ENCODE measurements at places on chromosomes 2 and 18. TPM values are rescaled to one million over a fixed set of nuclear protein-coding genes. Genes with fewer than 3 reads are reported as not detected.

- no peak for DNase-seq
Measured at GRCh38 chr2:149019768-149020167, 18.7 kb upstream of the LYPD6B start.

DNA sequence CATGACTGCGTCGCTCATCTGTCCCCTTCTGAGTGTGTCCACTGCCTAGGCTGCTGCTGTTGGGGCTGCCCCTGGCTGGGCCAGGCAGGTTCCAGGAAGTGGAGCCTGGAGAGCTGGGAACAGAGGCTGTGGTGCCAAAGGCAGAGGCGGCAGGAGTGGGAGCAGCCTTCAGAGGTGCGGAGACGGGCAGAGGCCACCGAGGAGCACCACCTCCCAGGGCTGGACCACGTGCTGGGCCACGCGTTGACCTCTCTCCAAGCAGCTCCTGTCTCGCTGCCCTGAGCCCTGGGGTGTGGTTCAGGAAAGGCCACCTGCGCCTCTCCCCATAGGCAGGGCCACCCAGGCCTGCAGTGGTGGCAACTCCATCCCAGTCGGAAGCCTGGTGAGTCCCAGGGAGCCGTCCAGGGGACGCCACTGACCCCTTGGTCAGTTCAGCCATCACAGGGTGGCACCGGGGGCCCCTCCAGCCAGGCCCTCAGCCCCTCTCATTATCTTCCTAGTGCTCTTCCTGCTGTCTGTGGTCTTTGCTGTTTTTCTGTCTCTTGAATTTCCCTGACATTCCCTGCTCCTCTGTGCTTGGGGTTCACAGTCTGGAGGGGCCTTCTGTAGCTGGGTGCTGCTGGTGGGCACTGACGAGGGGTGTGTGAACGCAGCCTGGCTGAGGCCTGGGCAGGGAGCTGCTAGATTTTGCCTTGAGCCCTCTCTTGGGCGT, 122.8 kb upstream of the HS6ST1 start:
- no peak for DNase-seq

CCDC68 gene
- not detected for total RNA-seq

GRCh38 chr2:216596236-216596979, 36.8 kb upstream of the IGFBP2 start:
- peak; percentile 6 for DNase-seq

- DNase-seq, result peak; percentile 51
Measured at GRCh38 chr18:38539371-38539770, 973.8 kb upstream of the CELF4 start.

GRCh38 chr2:47076586-47077441, 78.3 kb downstream of the STPG4 start:
- no peak for DNase-seq

DNA sequence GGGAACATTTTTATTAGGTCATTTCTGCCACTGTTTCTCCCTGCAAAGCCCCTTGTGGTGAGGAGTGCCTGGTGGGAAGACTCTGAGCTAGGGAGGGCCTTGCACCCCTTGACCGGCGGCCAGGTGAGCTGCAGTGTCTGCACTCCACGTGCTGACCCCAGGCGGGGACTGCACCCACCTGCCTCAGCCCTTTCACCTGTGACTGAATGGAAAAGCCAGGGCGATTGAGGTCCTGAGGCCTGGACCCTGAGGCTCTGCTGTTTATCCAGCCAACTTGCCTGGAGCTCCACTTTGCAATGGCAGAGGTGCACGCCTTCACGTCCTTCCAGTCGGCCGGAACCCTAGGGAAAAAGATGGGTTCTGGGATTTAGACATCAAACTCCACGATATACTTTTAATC, 53.1 kb downstream of the TMEM18 start:
- DNase-seq, result no peak

DNA sequence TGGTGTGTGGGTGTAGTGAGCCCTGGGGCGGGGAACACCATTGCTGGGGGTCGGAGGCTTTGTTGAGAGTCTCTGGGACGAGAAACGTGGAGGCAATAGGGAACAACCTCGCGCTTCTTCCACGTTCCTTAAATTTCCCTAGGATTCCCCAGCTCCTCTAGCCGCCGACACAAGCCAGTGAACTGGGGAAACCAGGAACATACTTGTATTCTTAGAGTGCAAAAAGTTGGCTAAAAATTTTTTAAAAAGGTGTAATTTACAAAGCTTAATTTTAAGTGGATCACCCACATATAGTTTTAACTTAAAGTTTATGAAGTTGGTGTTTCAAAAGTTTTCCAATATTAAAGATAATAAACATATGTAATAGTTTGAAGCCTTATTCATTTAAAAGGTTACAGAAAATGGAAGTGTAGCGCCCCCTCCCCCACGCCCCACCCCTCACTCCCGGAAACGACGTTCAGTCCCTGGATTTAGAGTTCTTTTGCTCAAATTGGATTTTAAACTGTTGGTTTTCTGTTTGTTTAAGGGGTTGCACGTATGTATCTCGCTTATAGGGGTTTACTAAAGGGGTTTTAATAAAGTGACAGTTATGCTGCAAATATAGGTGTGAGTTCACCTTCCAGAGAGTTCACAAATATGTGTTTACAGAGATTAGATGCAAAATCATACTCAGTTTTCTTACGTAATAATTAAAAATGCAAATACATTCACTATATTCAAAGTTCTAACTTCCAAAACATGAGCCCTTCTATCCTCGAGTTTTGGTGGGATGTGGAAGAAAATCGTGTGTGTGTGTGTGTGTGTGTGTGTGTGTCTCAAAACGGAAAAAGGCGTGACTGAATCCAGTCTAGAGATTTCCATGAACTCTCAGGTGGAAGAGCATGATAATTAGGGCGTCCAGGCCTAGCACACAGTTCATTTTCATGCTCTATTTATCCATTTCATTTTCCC, 872 bp downstream of the DSG2 start:
- no peak for DNase-seq

GRCh38 chr2:241842620-241843211, 16.0 kb downstream of the PDCD1 start:
- no peak for DNase-seq

WNT10A gene
- total RNA-seq, result 0.12 TPM

GRCh38 chr2:176079831-176080539, 3.8 kb downstream of the EVX2 start:
- no peak for DNase-seq

GRCh38 chr18:69755856-69756496, 191.7 kb downstream of the CD226 start:
- no peak for DNase-seq

GRCh38 chr2:150876251-150876950, 385.3 kb downstream of the RBM43 start:
- no peak for DNase-seq

GREB1 gene
- total RNA-seq, result 14.7 TPM

GCG gene
- not detected for total RNA-seq

DNA sequence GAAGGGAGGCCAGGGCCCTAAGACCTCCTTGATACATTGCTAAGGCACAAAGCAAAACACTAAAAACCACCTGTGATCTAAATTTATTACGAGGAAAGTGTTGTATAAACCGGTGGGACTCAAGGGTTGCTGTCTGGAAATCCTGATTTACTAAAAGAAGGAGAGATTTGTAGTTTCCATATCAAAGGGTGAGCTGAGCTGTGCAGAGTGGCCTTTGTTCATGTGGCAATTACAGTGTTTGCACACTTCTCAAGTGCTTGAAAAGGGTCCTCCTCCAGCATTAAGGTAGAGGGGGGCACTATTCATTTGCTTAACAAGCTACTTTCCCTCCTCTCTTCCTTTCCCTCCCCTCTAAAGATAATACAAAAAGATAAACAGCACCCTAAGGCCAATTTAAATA, 30.5 kb upstream of the ITGA4 start:
- DNase-seq, result no peak

RMC1 gene
- total RNA-seq, result 12.9 TPM

DNA sequence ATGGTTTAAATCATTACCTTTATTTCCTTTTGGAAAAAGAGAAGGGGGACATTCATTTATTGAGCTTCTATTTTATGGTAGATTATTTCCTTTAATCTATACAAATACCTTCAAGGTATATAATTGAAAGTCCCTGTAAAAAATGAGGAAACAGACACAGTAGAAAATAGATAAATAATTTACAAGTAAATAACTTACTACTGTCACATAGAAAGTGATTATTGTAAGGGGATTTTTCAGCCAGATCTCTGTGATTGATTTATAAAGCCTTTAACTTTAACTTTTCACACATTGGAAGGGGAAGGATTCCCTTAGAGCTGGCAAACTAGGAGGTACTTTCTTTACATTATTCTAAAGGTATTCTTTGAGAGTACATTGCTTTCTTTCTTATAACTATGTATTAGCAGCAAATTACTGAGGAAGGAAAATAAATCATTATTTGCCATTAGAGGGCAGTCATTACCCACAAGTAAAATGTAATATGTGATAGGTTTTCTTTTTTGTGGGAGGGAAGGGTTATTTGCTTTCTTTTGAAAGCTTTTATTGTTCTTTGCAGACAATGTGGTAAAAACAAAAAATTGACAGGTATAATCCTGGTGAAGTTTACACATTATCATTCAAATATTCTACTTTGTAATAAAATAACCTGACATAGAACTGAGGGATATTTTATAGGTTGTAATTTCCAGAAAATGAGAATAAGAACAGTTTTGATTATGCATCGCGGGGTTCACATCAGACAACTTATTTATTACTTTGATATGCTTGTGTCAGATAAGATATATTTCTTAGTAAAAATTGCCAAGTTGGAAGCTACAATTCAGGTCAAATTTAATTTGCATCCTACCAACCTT, 24.8 kb upstream of the RPE start:
- peak; percentile 51 for DNase-seq

- no peak for DNase-seq
Measured at GRCh38 chr2:144459286-144459685, 60.6 kb downstream of the ZEB2 start.

MFSD2B gene
- 0.14 TPM for total RNA-seq

NGEF gene
- 0.31 TPM for total RNA-seq

ST3GAL5 gene
- total RNA-seq, result 99.2 TPM

CCL20 gene
- total RNA-seq, result not detected

DLX2 gene
- 5.0 TPM for total RNA-seq

FAM237A gene
- not detected for total RNA-seq

DNA sequence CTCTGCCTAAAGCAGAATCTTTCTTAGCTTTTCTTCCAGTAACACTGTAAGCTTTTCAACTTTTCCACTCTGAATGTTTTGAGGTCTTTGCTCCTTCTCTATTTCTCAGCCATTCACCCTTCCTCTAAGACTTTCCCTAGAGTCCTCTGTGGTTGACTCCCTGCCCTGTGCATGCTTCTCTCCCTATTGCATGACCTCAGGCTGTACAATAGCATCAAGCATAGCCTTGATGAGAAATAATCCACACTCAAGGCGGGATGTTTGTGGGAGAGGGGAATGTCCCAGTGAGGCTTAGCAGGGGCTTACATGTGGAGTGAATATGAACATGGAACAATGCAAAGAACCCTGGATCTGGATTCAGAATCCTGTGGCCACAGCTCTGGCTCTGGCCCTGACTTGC, 48.4 kb upstream of the IGFBP5 start:
- no peak for DNase-seq

DNA sequence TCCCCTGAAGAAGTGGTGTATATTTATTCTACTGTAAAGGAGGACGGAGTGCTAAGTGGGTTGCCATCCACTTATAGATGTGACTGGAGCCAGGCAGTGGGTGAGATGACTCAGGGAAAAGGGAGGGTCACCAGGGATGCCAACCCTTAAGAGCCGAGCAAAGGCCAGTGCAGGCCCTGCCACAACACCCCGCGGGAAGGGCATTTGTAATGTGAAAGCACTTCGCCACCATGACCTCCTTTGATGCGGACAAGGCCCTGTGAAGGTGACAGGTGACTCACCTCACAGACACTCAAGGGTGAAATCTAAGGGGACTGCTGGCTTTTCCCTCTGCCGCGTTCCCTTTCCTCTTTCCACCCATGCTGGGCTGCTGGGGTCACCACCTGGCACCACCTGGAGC, 50.2 kb upstream of the MRPL33 start:
- DNase-seq, result no peak

SATB2 gene
- not detected for total RNA-seq

DNA sequence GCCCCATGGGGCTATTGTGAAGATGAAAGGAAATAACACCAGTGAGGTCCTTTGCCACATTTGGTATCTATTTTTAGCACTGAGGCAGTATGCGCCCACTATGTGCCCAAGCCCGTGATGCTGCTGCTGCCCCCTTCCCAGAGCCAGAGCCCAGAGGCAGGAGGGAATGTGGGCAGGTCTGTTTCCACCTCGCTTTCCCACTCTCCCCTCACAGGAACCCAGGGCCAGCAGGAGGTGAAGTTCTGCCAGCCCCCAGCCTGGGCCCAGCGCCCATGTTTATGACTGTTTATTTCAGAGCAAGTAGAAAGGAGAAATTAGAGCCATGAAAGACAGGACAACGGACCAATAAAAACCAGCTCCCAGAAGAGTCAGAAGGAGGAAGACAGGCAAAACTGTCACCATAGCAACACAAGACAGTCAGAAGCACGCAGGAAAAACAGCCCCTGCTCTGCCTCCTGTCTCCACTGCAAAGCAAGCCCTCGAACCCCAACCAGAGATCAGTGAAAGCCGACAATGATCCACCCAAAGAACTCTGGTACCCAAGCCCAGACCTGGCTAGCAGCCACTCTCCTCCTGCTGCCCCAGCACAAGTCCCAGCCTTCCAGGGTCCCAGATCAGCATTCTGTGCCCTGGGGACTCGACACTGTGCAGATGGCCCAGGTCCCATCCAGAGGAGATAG, 1.4 kb downstream of the CYRIA start:
- DNase-seq, result peak; percentile 91

DNA sequence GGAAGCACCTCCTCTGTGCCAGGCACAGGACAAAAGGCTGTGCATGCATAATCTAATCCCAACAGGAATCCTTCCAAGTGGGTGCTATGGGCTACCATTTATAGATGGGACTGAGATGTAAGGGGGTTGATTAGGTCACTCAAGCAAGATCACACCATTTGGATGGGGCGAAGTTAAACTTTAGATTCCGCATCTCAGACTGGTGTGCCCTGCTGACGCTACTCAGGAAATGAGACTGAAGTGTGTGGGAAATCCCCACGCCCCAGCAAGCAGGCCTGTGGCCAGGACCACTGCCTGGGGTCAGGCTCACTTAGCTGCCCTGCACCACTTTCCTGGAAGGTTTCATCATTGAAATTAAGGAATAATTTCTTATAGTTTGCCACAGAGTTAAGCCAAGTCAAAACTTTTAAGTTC, 70.5 kb upstream of the PPP1CB start:
- peak; percentile 10 for DNase-seq

DNA sequence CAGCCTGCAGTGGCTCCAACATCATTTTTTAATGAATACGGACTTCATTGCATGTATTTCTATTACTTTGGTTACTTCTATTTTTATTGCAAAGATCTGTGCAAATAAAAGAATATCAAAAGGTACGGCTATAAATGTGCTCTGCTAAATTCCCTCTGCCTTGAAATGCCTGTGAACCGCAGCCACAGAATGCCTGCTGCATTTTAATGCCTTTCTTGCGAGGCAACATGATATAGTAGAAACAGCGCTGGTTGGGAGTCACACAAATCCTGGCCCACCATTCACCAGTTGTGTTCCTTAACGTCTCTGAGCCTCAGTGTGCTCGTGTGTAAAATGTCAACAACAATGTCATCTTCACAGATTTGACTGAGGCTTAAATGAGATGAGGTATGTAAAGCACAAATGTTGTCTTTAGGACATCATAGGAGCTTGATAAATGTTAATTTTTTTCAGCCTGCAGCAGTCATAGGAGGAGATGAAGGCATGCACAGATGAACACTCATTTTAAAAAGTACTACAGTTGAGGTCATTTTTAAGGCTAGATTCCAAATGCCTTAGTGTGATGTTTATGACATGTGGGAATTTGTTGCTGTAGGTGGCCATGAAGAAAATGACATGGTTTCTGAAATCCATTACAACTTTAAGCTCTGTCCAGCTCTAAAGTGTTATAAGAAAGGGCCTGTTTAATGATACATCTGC, 187.6 kb upstream of the NRP2 start:
- DNase-seq, result no peak

- DNase-seq, result no peak
Measured at GRCh38 chr2:156935616-156936015, 321.9 kb upstream of the GALNT5 start.
